ENCODE measurements at places on chromosomes 2 and 18.

- peak; percentile 73 for DNase-seq
Measured at GRCh38 chr18:11114653-11115052, 34.7 kb downstream of the PIEZO2 start.

GRCh38 chr2:18001671-18002070 is 123.2 kb downstream of the KCNS3 start:
- DNase-seq = no peak

DNA sequence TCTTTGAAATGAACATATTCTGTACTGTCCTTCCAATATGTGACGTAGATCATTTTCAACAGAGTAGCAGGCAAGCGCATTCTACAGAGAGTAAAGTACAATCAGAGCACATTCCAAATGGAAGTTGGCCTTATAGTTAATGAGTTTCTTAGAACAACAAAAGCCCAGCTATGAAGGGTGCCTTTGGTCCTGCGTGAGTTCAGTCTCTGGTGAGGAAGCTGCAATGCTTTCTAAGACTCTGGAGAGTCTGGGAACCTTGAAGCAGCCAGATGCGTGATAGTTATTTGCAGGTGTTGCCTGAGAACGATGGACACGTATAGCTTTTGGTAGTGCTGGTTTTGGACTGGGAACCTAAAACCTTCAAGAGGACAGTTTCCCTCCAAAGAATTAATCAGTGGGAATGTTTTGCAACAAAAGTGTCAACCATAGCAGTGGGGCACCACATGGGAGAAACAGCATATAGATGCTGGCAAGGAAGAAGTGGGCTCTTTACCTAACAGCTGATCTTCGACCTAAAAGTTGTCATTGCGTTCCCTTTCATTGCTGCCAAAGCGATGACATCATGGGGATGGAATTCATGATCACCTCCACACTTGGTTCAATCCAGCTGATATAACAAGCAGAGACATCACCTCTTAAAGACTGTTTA is 9.3 kb upstream of the SNORC start:
- DNase-seq = no peak

DNA sequence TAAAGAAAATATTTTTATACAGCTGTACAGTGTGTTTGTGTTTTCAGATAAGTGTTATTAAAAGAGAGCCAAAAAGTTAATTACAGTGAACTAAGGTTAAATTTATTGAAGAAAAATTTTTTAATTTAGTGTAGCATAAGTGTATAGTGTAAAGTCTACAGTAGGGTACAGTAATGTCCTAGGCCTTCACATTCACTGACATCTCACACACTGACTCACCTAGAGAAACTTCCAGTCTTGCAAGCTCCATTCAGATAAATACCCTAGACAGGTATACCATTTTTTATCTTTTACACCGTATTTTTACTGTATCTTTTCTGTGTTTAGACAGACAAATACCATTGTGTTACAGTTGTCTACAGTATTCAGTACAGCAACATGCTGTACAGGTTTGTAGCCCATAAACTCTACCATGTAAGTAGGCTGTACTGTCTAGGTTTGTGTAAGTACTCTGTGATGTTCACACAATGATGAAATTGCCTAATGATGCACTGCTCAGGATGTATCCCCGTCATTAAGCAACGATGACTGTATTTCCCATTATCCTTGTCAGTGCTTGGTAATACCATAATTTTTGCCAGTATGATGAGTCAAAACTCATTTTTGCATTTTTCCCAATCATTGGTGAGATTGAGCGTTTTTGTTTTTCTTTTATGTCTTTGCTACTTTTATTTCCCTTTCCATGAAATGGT is 48.2 kb upstream of the B3GNT2 start:
- DNase-seq = peak; percentile 37

GRCh38 chr2:204914708-204915107 is 369.4 kb downstream of the PARD3B start:
- no peak for DNase-seq

- no peak for DNase-seq
Measured at GRCh38 chr2:235116885-235117492, 165.2 kb downstream of the SH3BP4 start.

DNA sequence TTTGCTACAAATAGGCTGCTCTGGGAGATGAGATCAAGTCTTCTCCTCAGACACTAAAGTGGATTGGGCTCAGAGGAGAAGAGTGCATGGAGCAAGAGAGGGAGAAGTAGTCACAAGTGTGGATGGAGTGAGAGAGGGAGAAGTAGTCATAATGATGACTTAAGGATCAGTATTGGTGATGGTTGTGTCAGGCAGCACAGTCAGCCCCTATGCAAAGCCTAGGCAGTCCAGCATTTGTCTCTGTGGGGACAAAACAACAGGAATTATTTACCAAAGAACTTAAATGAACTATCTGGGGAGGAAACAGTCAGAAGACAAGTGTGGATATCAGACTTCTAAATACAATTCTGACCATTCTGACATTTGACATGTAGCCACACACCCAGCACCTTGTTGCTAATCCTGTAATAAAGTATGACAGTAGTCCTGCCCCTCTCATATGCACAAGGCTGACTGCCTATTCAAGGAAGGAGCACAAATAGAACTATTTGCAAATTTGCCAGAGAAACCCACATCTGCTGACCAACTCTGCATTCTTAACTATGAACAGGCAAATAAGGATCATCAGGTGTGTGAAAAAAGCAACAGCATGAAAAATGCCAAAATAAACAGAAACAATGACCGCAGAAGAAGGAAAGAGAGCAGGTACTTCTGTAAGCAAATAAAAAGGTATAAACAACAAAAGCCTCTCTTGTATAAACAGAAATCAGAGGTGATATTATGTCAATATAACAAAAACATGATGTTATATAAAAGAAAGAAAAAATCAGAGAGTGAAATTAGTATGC is 1597.9 kb upstream of the ACVR2A start:
- no peak for DNase-seq

DNA sequence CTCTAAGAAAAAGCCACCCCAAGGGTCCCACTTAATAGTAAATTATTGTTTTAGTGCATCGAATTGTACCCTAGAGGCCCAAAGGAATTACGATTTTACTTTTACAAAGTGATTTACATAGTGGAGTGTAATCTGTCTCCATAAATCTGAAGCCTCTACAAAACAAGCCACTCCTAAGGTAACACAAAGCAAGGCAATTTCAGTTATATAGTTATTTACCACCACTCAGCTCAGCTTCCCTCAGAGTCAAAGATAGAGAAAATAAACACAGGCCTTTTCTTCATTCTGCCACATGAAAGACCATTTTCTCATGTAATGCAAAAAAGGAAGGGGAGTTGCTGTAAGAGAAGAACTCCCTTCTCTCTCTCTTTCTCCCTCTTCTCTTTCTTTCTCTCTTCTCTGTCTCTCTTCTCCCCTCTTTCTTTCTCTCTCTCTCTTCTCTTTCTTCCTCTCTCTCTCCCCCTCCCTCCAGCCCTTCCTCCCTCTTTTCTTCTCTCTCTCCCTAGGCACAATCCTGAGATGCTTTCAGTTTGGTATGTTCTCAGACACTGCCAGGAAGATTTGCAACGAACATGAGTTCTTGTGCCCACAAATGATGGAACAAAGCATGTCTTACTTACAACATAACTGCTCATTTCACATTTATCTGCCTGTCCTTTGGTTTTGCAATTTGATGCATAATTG is 264.5 kb downstream of the BCL2 start:
- DNase-seq = no peak

DNA sequence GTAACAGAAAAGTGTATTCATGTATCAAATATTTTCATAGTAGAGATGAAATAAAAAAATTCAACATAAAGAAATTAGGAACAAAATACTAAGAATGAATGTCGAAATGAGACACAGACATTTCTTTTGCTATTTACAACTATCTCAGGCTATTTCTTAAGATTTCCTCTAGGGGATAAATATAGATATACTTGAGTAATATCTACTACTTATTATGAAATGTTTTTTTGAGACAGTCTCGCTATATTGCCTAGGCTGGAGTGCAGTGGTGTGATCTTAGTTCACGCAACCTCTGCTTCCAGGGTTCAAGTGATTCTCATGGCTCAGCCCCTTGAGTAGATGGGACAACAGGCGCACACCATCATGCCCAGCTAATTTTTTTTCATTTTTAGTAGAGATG is 326.1 kb downstream of the RNF144A start:
- no peak for DNase-seq

DNA sequence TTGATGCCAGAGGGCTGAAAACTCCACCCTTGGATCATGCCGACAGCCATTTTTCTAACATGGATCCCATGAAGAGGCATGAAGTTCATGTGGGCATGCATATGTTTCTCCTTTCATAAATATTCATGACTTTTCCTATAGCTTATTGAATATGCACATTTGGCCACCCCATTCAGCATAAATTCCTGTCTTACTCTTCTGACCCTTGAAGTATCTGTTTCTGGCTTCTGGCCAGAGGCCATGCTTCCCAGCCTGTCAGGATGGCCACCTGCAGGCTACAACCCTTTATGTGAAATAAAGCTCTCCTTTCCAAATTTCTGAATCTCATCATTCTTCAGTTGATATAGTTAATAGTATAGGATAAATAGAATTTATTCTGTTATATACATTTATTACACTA is 19.6 kb upstream of the MSTN start:
- no peak for DNase-seq

DNA sequence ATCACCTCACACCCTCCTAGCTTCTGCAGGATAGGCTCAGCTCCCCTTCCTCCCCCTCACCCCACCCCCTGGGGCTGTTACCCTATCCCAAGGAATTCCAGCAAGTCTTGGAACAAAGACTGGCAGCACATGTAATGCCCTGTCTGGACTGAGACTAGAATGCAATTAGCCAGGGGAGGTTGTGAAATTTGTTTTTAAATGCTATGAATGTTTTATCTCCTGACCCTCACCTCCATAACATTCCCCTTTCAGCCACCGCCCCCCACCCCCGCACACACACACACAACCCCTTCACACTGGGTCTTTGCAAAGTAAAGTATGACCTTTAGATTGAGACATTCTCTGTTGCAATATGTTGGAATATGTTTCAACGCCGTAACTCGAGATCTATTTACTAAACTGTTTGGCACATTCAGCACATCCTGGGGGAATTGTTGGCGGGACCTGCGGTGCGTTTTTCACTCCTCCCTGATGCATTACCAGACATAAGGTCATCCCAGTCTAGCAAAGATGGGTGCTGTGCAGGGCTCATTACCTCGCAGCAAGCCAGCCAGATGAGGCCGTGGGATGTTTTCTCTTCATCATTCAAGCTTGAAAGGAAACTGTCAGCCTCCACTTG is 290.7 kb upstream of the SLC14A2 start:
- peak; percentile 23 for DNase-seq

DNA sequence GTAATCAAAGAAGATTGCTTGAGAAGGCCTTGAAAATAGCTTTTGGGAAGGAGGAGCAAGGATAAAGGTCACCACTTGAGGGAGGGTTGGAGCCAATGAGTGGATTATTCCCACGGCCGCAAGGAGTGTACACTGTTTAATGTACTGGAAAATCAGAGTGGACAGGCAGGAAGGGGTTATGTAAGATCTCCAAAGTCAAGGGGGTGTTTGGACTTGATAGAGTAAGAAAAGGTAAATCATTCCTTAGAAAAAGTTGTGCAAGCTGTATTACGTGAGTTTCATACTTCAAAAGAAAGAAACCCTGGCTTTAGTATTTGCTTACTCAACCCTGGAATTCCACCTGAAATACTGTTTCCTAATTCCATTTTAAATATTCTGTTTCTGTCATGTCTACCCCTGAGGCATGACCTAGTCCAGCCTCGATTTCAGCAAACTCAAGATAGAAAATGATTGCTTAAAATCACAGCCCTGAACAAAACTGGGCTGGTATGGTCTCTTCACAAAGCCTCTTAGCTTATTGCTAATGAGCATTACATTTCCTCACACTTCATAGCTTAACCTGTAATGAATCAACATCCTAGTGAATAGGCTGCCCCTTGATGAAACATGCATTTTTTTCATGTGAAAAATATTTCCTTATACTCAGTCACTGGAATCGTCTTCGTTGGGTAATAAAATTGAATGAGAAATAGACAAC is 1.1 kb downstream of the MREG start:
- DNase-seq = no peak

GRCh38 chr2:200033929-200034328 is 78.5 kb downstream of the MAIP1 start:
- DNase-seq = no peak

- peak; percentile 31 for DNase-seq
Measured at GRCh38 chr2:121860033-121860757, 104.7 kb downstream of the TSN start.

GRCh38 chr18:25650201-25650941 is 298.4 kb upstream of the ZNF521 start:
- peak; percentile 94 for DNase-seq

GRCh38 chr18:60684843-60685513 is 312.4 kb upstream of the MC4R start:
- DNase-seq = no peak

- no peak for DNase-seq
Measured at GRCh38 chr2:225182126-225182525, 139.9 kb upstream of the DOCK10 start.

- no peak for DNase-seq
Measured at GRCh38 chr2:19198381-19198780, 160.0 kb downstream of the OSR1 start.

- DNase-seq = no peak
Measured at GRCh38 chr2:1493431-1494126, 80.3 kb downstream of the TPO start.

GRCh38 chr2:122078451-122078850 is 323.0 kb downstream of the TSN start:
- DNase-seq = no peak

DNA sequence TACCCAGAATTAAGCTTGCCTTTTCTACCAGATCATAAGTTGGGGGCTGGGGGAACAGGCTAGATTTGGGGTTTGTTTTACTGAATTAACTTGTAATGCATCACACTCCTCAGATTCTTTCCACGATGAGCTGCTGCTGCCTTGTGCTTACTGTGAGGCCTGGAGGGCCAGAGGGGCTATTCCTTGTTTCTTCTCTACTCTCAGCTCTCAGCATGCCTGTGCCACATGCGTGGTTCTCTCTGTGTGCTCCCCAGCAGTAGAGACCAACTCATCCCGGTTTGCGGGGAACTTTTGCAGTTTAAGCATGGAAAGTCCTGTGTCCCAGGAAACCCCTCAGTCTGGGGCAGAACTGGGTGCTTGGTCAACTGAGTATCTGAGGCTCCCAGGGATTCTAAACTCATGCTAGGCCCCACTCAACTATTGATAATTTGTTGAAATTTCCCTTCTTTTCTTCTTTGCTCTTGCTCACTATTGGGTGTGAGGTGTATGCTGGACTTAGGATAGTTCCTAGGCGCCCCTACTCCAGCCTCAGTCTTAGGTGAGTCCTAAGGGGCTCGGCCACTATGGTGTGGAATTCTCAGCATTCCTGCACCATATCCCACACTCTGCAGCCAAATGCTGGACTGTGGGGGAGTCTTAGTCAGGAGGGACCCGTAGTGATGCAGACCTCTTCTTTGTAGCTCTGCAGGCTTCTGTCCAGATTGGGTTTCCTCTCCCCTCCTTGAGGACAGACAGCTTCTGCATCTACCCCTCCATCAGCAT is 63.1 kb downstream of the SRD5A2 start:
- DNase-seq = no peak

- no peak for DNase-seq
Measured at GRCh38 chr2:233853883-233854240, 473 bp downstream of the HJURP start.

DNA sequence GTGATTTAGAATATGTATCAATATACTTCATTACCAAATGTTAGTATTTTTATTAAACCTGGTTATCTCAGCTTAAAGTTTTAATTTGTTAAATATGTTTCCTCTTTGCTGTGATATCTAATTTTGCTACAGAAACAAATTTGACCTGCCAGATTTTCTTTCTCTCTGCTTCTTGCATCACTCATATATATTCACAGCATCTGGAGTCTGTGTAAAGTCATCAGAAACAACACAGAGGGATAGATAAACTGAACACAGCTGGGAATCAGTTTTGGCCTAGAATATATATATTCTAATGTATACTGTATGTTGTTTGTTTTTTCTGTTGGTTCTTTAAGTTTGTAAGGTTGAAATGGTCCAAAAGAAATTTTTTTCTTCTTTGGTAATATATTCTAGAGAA is 8.5 kb downstream of the PSMD14 start:
- no peak for DNase-seq

Measured in brain microvascular endothelial cell (primary cell).